T-helper 1 cell (primary cell): ENCODE measurements at places on chromosomes 12 and 14.
A peak's percentile ranks its signal among the peaks of the same experiment; 100 is the strongest.

- no peak for DNase-seq
These were observed 9.1 kb downstream of the PTCSC3 start for GRCh38 chr14:36167431-36167830.

DNA sequence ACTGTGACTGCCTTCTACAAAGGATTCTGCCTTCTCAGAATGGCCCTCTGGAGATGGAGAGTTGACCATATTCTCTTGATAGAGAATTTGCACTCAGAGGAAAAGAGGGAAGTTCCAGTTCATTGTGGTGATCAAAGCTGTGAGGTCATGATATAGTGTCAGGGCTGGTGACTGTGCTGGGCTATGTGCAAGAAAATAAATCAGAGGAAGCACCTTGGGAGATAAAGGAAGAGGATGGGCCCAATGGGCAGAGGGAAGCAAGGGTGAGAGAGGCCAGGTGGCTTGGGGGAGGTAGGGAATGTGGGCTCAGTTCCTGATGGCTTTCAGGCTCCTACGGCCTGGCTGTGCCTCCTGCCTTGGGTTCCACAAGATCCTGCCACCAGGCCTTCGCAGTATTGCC, 145.8 kb downstream of the SLC8A3 start:
- no peak for DNase-seq

DNA sequence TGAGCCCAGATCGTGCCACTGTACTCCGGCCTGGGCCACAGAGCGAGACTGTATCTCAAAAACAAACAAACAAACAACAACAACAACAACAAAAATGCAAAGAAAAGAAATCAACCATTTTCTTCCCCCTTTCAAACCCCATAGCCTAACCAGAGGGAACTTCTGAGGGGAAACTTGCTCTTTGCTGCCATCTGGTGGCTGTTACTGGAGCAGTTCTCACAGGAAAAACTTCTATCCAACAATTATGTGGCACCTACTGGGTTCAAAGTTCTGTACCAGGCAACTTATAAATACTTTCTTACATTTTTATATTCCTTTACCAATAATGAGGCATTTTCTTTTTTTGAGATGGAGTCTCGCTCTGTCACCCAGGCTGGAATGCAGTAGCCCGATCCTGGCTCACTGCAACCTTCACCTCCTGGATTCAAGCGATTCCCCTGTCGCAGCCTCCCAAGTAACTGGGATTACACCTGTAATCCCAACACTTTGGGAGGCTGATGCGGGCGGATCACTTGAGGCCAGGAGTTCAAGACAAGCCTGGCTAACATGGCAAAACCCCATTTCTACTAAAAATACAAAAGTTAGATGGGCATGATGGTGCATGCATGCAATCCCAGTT, 50.9 kb upstream of the BICDL1 start:
- peak; percentile 25 for DNase-seq

- DNase-seq = no peak
These were observed 21.1 kb upstream of the KCNA5 start for GRCh38 chr12:5022465-5023061.

DNA sequence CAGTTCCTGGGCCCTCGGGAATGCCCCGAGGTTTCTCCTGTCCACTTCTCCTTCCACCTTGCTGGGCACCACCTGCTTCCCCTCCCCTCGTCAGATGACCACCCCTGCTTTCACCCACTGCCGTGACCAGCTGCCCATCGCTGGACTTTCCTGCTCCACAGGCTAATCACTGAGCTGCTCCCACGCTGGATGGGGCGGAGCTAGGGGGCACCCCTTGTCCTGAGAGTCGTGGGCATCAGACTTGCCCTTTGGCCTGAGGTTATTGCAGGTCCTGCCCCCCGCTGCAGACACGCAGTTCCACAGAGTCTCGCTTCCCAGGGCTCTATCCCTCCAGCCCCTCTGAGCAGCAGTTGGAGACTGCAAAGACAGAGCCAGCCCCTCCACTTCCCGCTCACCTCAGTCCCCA, 427 bp downstream of the SLC6A12 start:
- DNase-seq = no peak

- no peak for DNase-seq
These were observed 28.3 kb downstream of the KRT18 start for GRCh38 chr12:52977170-52977569.

DNA sequence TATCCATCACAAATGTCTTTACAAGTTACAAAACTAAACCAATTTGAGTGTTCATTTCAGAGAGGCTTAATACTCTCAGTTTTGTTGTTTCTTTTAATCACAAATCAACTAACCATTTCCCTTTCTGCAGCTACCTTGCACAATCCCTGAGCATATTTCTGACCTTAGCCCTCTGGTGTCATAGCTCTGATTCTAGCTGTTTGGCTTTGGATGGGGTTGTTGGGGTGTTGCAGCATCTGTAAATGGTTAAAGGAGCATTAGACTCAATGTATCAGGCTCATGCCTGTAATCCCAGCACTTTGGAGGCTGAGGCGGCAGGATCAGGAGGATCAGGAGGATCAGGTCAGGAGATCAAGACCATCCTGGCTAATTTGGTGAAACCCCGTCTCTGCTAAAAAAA, 461.4 kb downstream of the NRXN3 start:
- DNase-seq = no peak

GRCh38 chr14:102620413-102620812, 28.0 kb downstream of the RCOR1 start:
- DNase-seq = no peak

DNA sequence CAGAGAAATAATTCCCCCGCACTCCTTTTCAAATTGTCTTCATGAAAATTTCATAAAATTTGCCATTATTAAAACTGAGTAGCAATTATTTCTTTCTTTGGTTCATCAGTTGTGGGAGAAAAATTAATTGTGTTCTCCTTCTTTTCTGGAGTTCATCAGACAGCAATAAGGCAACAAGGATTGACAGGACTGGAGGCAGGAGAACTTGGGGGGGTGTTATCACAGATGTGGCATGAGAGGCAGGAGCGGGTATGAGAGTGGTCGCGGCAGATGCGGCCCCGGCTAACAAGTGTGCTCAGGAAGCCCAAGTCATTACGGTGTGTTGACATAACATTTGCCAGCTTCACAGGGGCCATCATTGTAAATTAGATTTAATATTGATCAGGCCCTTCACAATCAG, 306.6 kb upstream of the TMPO start:
- no peak for DNase-seq

DNA sequence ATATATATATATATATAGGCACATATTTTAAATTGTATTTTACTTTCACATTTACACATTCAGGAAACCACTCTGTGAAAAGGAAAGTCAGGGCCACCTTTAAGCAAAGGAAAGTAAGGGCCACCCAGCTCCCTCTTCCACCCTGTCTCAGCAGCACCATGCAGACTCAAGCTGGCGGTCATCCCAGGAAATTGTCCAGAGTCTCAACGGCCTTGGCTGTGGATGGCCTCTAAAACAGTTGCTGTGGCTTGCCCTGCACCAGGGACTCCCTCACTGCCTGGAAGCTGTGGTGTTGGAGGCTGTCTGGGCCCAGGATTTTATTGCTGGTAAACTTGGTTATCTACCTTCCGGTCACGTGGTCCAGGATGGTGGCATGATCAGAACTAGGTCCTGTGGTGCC, 11.8 kb upstream of the RPL10L start:
- DNase-seq = no peak

- DNase-seq = no peak
These were observed 42.9 kb downstream of the GPR135 start for GRCh38 chr14:59422069-59422881.

- no peak for DNase-seq
These were observed 21.9 kb upstream of the IFT81 start for GRCh38 chr12:110102255-110102654.

GRCh38 chr12:111893287-111893686, 51.3 kb downstream of the MAPKAPK5 start:
- no peak for DNase-seq

GRCh38 chr14:105030836-105031396, 10.0 kb upstream of the CDCA4 start:
- no peak for DNase-seq
